ENCODE measurements at places on chromosomes 12 and 14.

DNA sequence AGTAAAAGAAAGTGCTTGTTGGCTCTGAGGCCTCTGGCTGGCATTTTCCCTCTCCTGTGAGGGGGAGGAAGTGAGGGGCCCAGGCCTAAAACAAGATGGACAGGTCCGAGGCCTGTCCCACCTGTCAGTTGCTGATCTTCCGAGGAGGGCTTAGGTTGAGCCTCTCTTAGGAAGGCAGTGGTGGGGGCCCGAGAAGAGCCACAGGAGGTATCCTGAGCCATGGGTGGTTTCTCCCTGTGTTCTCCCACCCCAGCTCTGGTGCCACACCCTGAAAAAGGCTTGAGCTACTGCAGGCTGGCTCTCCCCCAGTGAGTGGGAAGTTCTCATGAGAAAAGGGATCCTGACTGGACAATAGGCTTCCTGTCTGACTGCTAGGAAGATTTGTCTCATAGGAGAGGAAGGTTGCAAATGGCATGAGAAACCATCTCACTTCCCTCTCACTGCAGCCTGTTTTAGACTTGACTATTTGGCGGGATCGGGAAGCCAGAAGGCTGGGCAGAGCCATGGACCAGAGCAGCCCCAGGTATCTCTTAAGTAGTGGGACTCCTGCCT lies 72.1 kb upstream of the SRSF5 start:
- no peak for DNase-seq

GRCh38 chr12:59010941-59011340 lies 90.6 kb upstream of the LRIG3 start:
- no peak for DNase-seq

GRCh38 chr12:41511247-41511646 lies 323.1 kb downstream of the PDZRN4 start:
- no peak for DNase-seq

- peak; percentile 61 for DNase-seq
These were observed 5.7 kb downstream of the TPCN1 start for GRCh38 chr12:113226696-113227568.

DNA sequence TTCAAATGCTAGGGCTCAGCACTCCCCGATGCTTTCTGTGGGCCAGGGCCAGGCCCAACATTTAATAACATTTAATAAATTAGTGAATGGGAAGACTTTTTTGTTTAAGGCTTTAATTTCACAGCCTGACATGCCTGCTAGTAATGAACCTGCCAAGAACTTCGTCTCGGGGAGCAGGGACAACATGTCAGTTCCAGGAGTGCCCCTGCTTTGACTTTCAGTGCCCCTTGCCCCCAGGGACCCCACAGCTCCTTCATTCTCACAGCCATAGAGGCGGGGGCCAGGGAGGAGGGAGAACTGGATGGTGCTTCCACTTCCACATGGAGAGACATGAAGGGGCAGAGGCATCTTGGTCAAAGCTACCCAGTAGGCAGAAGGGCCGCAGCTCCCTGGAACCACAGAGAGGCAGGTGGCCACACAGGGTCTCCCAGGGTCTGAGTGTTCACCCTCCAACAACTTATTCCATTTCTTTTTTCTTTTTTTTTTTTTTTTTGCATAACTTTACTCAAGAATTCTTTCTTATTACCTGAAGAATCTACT lies 66.0 kb upstream of the DDX11 start:
- DNase-seq, result no peak

DNA sequence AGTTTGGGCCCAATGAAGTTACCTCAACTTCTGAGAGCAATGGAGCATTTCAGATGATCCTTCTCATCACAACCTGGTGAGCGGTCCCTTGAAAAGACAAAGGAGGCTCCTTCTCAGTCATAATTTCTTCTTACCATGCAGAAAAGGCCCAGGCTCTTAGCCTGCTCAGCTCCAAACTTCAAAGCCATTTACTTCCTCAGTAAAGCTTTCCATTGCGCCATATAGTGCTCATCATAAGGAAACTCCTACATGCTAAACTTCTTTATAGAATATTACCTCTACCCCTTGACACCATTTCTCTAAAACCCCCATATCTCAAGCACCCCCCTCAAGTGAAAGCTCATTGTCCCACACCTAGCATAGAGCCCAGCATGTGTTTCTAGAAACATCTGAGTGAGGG lies 127.1 kb downstream of the GTF2A1 start:
- no peak for DNase-seq

GRCh38 chr12:51424662-51425539 lies at the start of gene SLC4A8:
Gene SLC4A8, plus strand, starts transcription at chr12:51424831. Its CDS starts 157 bp downstream, at chr12:51424988.
- DNase-seq, result peak; percentile 97

DNA sequence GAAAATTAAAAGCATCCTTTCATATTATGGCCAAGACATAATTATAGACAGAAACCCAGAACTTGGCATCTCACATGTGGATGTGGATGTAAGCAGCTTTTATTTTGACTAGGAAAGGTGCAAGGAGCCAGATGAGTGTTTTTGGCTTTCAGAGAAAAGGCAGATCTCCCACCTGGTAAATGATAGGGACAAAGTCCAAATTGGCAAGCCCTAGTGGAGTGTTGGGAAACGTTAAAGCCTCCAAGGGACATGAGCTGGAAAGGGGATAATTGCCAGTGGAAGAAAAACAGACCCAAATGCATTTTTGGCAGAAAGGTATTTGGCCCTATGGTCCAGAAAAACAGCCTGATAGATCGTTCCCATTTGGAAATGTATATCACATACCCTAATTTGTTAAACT lies 60.1 kb downstream of the KLHL28 start:
- DNase-seq, result no peak

DNA sequence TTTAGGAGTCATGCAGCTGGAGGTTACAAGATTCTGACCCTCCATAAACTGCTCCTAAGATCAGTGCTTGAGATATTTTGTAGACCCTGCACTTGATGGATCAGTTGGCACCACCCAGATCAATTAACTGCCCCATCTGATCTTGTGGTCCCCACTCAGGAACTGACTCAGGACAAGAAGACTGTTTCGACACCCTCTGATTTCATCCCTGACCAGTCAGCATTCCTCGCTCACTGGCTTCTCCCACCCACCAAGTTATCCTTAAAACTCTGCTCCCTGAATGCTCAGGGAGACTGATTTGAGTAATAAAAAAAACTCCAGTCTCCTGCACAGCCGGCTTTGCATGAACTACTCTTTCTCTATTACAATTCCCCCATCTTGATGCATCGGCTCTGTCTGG lies 360.2 kb downstream of the GALC start:
- no peak for DNase-seq

DNA sequence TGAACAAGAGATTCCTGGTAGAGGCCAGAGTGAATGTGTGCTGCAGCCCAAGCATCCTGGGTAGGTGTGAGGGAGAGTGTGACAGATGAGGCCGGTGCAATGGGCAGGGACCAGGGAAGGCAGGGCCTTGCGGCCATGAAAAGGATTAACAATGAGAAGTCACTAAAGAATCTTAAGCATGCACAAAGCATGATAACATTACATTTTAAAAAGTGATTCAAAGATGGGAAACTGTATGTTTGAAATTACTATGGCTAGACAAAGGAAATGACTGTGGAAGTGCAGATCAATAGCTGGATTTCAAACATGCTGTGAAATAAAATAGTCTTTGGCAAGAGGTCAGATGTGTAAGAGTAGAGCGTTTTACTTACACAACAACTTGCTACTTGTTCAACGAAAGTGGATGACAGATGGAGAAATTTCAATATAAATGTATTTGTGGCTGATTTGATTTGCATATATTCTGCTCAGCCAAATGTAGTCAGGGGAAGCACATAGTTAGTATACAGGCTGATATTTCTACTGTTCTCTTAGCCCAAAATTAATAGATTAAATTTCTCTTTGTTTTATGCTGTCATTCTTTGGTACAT lies 175.5 kb downstream of the CCDC59 start:
- no peak for DNase-seq

DNA sequence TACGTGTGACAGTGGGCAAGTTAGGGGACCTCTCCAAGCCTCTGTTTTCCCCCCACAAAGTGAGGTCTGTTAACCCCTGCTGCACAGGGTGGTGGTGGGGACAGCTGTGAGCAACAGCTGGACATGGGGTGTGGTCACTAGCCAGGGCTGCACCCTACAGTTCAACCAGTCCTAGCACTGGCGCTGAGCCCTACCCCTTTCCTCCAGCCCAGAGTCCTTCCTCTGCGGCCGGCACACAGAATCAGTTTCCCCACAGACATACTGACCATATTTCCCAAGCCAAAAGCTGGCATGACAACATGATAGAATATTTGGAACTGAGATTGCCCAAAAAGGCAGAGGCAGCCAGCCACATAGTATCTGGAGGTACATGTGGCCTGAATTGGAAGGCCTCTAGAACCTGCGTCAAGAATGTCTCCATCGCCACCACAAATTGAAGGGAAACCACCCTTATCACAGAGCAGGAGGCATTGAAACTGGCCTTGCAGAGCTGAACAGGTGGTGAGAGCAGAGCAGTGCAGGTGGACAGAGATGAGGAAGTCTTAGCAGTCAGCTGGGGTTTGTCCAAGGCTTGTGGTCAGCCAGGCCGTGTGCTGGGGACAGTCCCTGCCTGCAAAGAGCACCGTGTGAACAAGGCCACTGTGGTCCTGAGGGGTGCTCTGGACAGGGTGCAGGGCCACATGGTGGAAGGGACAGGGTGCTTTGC lies 21.2 kb downstream of the DEGS2 start:
- no peak for DNase-seq

GRCh38 chr12:6724409-6724797 lies 557 bp downstream of the COPS7A start:
- peak; percentile 52 for DNase-seq
